ENCODE measurements at places on chromosomes 5 and 9.
A peak's percentile ranks its signal among the peaks of the same experiment; 100 is the strongest.

DNA sequence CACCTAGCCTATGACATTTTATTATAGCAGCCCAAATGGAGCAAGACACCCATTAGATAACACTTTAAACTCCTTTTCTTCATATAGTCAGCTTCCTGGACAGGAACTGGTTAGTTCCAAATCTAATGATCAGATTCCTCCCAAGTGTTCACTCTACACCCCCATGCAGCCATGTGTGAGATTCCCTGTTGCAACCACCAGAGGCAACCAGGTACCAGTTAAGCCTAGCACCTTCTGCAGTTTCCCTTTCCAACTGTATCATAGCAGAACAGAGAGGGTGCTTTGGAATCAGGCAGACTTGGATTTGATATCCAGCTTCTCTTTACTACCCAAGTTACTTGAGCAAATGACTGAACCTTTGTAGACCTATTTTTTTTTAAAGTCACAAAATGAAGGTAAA lies 296.6 kb upstream of the PCSK5 start:
- DNase-seq: no peak

DNA sequence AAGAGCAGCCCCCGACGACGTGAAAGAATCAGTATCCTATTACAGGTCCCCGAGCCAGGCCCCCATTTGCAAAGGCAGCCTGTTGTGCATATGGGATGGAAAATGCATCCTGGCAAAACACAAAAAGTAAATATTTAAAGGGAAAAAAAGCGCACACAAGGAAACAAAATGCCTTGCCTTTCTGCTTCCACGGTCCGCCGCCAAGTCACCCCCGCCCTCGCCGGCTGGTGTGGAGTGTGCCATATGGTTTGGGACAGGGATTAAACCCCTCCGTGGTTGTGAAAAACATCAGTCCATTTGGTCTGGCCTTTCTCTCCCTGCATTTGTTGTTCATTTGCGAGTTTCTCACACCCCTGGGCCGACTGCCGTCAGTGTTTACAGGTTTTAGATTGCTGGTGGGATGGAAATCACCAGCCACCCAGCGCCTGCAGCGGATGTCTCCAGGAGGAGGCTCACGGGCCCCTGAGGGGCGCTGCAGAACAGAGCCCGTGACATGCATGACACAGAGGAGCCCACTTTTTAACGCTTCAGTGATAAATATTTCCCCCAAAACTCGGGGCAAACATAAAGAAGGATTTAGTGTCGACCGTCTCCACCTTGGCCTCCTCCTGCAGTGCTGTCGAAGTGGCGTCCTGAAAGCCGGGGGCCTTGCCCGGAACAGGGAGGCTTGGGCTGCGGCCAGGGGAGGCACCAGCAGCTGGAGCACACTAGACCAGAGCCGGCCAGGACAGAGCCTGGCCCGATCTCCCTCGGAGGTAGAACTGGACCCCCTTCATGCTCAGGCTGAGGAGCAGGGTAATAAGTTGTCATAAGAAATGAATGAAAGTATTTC lies 161.5 kb downstream of the HSD17B3 start:
- DNase-seq: no peak

DNA sequence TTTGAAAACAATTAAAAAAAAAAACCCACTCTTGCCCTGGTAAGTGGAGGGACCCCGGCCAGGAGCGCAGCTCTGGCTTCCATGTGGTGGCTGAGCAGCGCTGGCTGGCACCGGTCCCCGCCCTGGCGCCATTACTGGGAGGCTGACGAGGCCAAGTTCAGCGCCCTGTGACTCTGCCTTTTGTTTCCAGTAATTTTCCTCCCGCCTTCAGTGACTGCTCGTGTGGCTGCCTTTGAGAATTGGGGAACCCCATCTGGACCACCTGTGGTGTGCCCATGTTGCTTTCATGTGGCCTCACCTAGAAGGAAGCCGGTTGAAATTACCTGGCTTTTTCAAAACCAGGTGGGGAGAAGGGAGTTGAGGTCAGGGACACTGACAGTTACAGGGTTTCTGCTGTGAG lies 136.1 kb downstream of the GAPVD1 start:
- no peak for DNase-seq

GRCh38 chr5:87551911-87552310 lies 139.2 kb upstream of the CCNH start:
- no peak for DNase-seq

DNA sequence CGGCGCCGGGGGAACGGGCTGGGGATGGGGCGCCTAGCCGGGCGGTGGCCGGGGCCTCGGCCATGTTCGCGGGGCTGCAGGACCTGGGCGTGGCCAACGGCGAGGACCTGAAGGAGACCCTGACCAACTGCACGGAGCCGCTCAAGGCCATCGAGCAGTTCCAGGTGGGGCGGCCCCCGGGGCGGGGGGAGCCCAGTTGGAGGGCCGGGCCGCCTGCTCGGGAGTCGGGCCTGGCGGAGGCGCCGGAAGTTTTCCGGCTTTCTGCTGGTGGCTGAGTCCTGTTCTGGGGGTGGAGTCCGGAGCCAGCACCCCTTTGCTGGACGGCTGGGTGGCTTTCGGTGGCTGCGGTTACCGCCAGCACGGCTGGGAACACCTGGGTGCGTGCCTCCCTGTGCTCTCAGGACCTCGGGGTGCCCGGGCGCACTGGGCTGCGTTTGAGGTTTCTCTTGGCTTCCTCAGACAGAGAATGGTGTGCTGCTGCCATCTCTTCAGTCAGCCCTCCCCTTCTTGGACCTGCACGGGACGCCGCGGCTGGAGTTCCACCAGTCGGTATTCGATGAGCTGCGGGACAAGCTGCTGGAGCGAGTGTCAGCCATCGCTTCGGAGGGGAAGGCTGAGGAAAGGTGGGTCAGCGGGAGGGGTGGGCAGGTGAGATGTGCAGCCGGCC lies 454 bp downstream of the NELFB start:
- DNase-seq: no peak

DNA sequence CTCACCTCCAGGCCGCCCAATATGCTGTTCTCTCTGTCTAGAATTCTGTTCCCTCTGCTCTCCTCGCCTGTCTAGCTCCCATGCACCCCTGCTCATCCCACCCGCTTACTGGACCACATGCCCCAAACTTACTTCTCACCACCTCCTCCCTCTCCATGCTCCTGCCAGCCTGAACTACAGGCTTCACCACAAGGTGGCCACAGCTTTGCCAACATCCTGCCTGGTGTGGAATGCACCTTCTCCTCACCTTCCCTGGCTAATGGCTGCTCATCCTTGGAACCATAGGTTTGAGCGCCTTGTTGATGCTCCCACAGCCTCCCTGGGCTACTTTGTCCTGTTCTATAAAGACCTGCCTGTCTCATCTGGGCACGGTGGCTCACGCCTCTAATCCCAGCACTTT lies 9.6 kb downstream of the LAMC3 start:
- DNase-seq: no peak

GRCh38 chr5:128081111-128081851 lies 2.3 kb upstream of the SLC12A2 start:
- DNase-seq: no peak

DNA sequence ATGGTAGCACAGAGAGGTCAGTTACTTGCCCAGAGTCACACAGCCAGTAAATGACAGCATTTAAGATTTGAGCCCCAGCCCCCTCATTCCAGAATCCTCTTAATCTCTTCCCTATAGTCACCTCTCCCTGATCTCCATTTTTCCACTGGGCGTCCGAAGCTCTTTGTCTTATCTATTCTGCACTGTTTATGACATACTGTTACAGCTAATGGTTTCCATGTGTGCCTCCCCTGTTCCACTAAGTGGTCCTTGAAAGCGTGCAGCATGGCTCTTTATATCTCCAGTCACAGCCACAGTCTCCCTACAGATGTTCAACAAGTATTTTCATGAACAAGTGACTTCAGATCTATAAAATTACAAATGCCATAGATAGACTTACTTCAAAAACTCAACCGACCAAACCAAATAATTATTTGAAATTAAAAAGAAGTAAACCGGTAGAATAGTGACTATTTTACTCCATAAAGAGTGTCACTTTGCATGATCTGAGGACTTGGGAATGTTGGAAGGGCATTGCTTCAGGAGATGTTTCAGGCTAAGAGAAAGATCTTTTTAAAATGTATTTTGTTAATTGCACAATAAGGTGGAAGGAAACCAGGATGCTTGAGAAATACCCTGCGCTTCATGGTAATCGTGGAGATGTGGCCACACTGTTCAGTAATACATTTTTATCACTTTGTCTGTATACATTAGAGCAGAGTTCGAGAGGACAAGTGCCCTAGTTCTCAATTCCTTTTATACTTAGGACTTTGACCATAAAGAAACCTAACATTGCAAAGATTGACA lies 237.2 kb downstream of the FBXL7 start:
- DNase-seq: no peak

DNA sequence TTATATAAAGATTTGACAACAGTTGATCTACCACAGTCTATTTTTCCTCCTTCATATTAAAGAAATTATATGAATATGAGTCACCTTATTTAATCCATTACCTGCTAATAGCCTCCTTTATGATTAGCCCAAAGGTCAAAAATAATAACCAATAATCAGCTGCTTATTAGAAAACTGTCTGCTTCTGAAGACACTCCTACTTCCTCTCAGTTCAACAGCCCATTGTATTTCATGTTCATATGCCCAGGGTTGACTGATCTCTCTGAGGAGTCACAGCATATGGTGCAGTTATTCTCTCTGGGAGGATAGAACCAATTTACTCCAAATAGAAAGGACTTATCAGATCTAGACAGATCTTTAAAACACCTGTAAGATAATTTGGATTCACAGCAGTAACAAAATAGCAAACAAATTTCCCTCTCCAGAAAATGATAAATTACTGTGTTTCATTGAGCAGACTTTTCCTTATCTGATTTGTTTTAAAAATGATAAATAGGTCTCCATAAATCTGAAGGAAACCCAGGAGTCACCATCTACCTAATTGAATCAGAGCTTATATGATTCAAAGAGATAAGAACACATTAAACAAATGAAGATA lies 180.4 kb upstream of the ITGA1 start:
- no peak for DNase-seq

DNA sequence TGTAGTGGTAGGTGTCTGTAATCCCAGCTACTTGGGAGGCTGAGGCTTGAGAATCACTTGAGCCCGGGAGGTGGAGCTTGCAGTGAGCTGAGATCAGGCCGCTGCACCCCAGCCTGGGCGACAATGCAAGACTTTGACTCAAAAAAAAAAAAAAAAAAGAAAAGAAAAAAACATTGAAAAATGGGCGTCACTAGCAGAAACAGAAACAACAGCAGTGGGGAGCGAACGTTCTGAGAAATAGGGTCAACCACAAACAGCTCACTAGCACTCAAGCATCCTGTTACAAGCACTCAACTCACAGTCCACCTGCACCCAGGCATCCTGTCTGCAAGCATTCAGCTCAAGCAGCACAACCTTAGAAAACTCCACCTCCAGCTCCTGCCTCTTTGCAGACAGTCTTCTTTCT lies 17.2 kb downstream of the TRIM14 start:
- peak; percentile 55 for DNase-seq

DNA sequence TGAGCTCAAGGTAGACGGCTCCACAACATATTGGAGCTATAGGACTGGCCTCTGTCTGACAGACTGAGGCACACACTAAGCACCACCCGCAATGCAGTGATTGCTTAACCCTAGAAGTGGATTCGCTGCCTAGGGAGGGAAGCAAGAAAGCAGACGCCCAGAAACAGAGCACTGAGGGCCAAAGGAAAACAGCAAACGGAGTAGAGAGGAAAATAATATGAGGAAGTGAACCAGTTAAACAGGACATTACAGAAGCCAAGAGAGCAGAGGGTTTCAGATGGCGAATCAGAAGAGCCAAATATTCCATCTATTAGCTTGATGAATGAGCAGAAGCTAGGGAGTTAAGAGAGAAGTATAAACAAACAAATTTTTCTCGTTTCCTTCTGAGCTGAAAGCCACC lies 139.2 kb upstream of the LHFPL2 start:
- DNase-seq: no peak

- no peak for DNase-seq
Measured at GRCh38 chr5:83368319-83368718, 103.2 kb upstream of the VCAN start.

DNA sequence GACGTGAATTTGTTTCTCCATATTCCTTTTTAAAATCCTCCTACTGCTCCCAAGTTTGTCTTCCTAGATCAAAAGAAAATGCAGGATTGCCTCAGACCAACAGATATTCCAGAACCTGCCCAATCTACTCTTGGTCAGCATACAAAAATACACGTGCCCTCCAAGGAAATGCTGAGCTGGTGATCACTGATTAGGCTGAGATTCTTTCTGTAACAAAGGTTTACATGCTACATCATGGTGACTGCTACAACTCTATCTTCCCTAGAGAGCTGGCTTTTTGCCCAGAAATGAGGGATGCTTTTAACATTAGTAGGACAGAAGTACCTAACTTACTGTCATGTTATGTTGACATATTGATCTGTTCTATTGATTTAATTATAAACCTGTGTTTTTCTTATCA lies 35.5 kb downstream of the OR2Y1 start:
- DNase-seq: no peak

DNA sequence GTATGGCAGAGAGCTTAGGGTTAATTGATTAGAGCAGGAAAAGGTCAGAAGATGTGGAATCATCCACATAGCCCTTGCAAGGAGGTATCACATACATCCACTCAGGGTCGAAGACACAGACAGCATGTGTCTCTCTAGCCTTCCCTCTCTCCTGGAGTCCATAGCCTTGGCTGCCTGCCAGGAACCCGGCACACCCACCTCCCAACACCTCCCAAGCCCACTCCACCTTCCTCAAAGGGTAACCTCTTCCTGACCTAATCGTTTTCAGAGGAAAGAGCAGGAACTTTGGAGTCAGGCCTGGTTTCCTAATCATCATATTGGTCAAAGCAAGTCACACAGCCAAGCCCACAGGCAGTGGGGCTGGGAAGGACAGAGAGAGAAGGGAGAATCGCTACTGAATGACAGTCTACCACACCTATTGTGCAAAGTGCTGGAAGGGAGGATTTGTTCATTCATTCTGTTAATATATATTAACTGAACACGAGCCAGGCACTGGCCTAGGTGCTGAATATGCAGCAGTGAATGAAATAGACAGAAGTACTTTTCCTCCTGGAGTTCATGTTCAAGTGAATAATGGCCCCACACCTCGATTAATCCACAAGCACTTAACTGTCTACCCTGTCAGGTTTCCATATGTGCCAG lies 107.8 kb downstream of the KCNIP1 start:
- DNase-seq: no peak

DNA sequence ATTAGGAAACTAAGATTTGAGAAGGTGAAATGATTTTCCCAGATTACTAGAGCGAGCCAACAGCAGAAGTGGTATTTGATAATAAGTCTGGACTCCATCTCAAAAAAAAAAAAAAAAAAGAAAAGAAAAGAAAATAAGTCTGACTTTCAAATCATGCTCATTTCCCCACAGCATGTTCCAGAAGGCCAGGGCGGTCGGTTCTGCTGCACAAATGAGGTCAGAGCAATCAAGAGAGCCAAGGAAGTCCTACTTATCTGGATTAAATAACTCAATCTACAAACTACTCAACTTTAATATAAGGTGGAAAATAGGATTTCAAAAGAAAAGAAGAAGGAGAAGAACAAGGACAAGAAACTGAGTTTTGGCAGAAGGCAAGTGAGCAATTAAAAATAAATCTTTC lies 130.4 kb upstream of the RASA1 start:
- no peak for DNase-seq

GRCh38 chr9:99590410-99590809 lies 231.3 kb upstream of the NR4A3 start:
- DNase-seq: no peak

All from stimulated activated CD4-positive, alpha-beta T cell treated with anti-CD3 and anti-CD28 coated beads, Interleukin-15, amount 100 ng/mL, for 1 hour (primary cell).